ENCODE measurements at places on chromosomes 6 and 20.

- DNase-seq: no peak
These were observed 79.1 kb upstream of the SLC22A23 start for GRCh38 chr6:3535776-3536435.

GRCh38 chr6:128519132-128519930, 1.1 kb downstream of the PTPRK start:
- no peak for DNase-seq

GRCh38 chr20:38791940-38792339, 13.6 kb upstream of the PPP1R16B start:
- no peak for DNase-seq

DNA sequence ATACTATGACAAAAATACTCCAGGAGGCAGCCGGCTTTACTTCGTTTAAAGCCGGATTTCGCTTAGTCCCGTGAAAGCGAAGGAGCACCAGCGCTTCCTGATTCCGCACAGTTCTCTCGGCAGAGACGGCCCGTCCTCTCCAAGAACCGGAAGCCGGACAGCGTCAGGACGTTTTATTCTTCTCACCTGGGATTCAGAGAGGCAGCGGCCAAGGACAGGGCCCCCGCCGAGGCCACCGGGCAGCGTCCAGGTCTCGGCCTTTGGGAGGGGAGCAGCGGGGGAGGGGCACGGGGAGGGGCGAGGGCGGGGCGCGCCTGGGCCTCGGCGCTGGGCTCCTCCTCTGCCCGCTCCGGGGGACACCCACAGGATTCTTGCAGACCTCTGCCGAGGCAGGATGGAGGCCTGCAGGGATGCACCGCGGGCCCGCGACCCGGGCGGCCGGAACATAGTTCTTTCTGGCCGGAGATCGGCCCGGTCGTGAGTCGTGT, 2.8 kb upstream of the DIDO1 start:
- peak; percentile 76 for DNase-seq
